Activated CD8-positive, alpha-beta memory T cell treated with anti-CD3 and anti-CD28 coated beads for 1 hour (primary cell): ENCODE measurements at places on chromosomes 13 and 19.

DNA sequence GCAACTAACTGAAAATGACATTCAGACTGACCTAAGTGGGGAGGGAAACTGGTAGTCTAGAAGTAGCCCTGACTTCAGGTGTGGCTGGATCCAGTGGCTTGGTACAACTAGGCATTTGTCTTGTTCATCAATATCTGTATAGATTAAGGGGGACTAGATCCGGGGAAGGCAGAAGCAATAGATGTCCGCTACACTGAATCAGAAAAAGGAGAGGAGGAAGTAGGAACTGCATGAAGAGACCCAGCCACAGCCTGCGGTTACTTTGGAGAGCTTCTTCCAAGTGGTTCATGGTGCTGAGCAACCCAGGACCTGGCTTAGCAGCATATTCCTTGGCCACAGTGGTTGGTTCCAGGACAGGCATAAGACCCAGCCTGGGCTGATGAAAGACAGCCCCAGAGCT is 9.9 kb upstream of the PRODH2 start:
- DNase-seq: no peak

DNA sequence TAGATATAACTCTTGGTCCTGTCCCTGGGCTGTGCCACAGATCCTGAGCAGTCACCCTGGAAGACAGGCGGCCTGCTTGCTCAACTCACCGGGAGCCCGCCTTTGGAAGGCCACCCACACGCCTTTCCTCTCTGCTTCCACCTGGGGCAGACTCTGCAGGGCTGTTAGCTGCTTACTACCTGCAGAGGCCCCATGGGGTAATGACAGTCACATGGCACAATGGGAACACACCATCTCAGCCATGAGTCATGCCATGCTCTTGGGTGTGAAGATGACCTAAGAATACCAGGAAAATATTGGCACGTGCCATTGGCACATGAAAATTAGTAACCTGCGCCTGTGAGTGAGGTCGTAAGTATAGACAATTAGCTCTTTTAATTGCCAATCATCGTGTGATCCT is 108.6 kb downstream of the COL4A2 start:
- DNase-seq: no peak

- DNase-seq: no peak
Measured at GRCh38 chr19:47456721-47457474, 14.8 kb downstream of the SLC8A2 start.

GRCh38 chr13:52096062-52096461 is 32.8 kb downstream of the NEK5 start:
- DNase-seq: no peak

DNA sequence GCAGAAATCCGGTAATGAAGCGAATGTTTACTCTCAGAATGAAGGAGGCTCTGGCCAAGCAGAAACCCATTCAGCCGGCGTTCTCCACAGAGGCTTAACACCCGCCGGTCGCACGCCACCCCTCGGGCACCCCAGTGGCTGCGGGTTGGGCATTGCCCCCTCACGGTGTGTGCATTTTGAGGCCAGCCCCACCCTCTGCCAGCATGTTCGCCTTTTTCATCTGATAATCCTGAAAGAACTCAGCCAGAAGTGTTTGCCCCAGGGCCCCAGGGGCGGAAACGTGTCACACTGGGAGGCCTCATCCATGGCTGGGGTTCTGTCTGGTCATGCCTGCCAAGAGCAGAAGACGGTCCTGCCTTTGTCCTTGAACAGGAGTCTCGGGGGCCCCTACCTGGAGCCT is 34.2 kb downstream of the COMP start:
- no peak for DNase-seq

DNA sequence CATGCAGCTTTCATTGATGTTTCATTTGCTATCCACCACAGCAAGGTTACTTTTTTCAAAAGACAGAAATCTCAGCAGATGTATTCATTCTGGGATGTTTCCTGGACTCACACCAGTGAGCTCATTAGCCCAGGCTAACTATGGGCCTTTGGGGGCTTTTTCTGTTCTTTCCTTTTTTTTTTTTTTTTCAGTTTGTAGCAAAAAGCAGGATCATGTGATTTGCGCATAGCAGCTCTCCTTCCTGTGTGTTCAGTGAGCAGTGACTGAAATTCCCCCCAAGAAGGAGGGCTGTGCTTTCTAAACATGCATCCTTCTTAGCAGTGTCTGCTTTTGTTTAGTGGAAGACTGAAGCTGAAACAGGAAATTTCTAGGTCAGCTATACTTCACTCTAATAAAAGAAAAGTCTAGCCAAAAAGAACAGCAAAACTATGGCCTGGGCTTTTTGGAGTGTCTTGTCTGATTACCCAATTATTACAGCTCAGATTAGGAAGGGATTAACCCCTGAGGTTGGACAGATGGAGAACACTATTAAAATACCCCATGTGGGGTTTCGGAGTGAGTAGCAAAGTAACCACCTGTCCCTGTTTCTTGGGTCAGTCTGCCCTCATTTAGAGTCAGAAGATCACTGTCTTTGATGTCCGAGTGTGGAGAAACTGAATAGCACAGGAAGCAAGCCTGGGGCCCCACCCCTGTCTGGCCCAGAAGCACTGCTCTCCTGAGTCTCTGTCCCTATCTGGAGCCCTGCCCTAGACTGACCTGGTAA is 8.9 kb upstream of the AMER2 start:
- DNase-seq: no peak

DNA sequence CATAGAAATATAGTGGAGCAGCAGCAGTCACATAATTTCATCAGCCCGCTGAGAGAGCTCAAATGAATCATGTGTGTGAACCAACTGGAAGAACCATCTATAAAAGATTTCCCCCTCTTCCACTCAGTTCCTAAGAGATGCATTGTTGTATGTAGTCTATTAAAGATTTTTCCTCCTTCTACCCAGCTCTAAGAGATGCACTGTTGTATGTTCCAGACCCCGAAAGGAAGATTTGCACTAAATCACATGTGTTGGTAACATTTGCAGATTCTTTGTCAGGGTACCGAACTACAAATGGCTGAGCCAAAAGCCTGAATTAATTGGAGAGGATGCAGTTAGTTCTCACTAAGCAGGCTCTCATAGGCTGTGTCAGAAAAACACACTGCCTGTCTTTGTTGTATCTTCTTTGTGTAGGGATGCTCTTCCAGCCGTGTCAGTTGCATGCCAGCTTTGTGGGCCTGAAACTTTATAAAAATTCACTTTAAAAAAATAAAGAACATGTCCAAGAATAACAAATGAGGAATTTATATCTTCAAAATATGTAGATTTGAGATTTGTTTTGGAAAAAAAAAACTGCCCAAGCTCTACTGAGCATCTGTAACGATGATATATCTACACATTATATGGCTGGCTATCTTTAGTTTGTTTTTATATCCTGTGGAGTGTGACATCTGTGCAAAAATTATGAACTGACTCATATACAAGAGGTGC is 223.1 kb downstream of the MZT1 start:
- DNase-seq: no peak

DNA sequence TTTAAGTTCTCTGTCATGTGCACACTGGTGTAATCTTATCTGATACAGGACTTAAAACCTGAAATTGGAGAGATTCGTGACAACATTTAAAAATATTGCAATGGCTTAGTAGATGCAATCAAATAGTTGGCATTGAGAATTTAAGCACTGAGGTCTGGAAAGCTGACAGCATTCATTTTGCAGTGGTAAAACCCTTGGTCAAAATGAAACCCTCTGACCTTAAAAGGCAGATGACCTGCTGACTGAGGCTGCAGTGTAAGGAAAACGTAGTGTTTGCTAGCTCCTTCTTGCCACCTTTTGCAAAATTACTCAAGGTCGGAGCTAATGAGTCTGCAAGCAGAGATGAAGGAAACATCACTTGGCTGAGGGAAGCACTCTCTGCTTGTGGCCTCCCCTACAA is 150.6 kb downstream of the KCTD12 start:
- no peak for DNase-seq

DNA sequence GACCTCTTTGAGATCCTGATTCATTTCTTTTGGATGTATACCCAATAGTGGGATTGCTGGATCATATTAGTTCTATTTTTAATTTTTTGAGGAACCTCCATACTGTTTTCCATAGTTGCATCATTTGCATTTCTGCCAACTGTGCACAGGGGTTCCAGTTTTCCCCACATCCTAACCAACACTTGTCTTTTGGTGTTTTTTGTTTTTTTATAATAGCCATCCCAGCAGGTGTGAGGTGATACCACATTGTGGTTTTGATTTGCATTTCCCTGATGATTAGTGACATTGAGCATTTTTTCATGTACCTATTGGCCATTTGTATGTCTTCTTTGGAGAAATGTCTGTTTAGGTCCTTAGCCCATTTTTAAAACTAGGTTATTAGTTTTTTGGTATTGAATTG is 18.8 kb upstream of the GPR183 start:
- DNase-seq: no peak

GRCh38 chr19:34989298-34989697 is 10.8 kb upstream of the GRAMD1A start:
- DNase-seq: no peak

GRCh38 chr19:46841458-46842083 is 9.1 kb downstream of the AP2S1 start:
- no peak for DNase-seq

DNA sequence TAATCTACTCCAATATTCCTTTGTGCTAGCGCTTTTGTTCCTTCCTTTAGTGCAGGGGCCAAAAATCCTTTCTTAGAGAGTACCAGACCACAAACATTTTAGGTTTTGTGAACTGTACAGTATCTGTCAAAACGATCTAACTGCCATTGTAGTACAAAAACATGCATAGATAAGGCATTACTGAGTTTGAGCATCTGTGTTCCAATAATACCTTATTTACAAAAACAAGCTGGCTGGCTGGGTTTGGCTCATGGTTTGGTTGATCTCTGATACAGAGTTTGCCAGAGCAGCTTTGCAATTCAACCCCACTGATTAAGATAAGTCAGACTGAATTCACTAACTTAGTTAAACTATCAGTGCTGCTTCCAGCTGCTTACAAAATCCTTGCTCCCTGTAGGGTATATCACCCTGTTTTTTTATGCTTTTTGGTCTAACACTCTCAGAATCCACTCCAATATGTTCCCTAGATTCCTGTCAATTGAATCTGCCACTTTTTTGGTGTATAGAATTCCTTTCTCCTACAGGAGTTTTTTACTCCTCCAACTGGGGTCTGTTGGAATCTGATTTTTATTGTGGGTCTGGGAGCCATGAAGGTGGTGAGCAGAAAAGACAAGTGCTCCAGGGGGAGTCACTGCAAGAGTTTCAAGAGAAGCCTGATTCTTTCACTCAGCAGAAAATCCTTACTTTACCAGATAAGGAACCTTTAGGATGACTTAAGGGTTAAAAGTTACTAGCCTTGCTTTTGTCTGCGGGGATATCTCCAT is 1399.4 kb downstream of the EFNB2 start:
- no peak for DNase-seq
